ENCODE measurements at places on chromosomes 12 and 14.

DNA sequence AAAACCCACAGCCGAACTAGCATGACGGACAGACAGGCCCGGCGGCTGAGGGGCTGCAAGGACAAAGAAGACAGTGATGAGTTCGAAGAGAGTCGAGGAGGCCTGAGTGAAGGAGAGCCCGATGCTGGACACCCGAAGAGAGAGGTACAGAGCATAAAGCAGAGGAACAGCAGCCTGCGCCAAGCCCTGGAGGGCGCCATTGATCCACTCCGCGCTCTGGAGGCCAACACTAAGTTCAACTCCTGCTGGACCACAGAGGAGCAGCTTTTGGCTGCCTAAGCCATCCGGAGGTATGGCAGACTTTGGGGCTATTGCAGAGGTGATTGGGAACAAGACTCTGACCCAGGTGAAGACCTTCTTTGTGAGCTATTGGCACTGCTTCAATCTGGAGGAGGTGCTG is 7.8 kb upstream of the PLXNC1 start:
- no peaks in the 10 kb centered on the region for H3K4me1 ChIP-seq
- H3K36me3 ChIP-seq, result no peaks in the 10 kb centered on the region
- H3K27ac ChIP-seq, result no peak overlapping the region
- H3K27me3 ChIP-seq, result peaks cover 2% of the 10 kb centered on the region
- H3K4me3 ChIP-seq, result no peak overlapping the region

DNA sequence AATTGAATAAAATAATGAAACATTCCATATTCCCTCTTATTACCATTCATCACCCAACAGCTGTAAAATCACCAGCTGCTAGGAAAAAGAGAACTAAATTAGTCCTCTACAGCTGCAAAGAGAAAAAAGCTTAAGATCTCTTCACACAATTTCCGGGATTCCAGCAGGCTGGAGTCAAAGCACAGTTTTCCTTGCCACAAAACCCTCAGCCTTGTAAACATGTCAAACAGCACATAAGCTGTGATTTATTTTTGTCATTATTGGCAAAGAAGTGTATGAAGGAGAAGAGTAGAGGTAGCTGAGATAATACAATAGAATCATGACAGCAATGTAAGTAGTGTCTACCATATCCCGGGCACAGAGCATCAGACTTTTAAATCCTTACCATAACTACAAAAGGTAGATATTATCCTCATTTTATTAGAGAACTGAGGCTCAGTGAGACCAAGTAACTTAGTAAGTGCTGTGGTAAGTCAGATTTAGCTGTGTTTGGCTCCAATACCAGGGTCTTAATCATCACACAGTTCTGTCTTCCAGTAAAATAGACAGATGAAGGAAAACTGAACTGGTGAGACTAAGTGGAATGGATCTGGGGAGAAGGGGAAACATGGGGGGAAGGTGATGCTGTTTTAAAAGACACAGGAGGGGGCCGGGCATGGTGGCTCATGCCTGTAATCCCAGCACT is 57.3 kb downstream of the NTN4 start:
- no peak for DNase-seq
- H3K4me3 ChIP-seq, result no peak overlapping the region
- H3K4me1 ChIP-seq, result no peaks in the 10 kb centered on the region
- peaks cover 2% of the 10 kb centered on the region for H3K27me3 ChIP-seq
- H3K27ac ChIP-seq, result no peak overlapping the region
- H3K36me3 ChIP-seq, result no peaks in the 10 kb centered on the region

- no peak for DNase-seq
- no peak overlapping the region for H3K4me3 ChIP-seq
- H3K4me1 ChIP-seq, result no peaks in the 10 kb centered on the region
- no peak overlapping the region for H3K27ac ChIP-seq
- peaks cover 8% of the 10 kb centered on the region for H3K27me3 ChIP-seq
Measured at GRCh38 chr14:47678157-47678556, 2.8 kb upstream of the MDGA2 start.

DNA sequence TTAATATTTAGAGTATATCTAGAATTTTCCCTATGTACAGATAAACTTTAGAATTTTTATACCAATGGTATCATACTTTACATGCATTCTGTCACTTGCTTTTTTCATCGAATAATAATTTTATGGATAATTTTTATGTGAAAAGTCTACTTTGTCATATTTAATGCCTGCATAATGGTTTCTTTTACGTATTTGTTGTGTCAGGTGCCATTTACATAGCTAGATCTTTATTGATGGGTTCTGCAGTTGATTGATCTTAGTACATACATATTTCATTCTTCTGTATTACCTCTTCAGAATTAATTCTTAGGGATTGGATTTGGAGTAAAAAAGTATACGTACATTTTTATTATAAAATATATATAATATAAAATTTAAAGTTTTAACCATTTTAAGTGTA is 77.7 kb upstream of the NEDD1 start:
- no peak overlapping the region for H3K27ac ChIP-seq
- peaks cover 2% of the 10 kb centered on the region for H3K27me3 ChIP-seq
- H3K4me1 ChIP-seq, result no peaks in the 10 kb centered on the region
- no peaks in the 10 kb centered on the region for H3K36me3 ChIP-seq

DNA sequence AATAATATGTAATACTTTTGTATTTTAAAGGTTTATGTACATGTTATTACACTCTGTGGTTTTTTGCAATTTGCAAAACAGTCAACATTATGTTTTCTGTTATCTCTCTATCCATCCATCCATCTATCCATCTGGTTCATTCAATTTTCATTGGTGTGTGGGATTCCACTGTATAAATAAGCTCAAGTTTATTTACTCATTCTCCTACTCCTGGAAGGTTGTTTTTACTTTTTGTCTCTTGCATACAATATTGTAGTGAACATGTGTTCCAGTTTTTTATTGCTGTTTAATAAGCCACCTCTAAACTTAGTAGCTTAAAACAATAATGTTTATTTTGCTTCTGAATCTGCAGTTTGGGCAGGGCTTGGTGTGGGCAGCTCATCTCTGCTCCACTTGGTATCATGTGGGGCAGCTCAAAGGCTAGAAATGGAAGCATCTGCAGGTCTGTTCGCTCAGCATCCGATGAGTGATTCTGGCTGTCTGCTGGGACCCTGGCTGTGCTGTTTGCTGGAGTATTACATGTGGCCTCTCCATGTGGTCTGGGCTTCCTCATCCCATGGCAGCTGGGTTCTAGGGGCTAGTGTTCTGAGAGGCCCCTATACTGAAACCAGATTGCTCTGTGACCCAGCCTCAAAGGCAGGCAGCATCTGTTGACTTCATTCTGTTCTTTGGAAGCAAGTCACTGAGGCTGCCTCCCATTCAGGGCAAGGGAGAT is 98.8 kb downstream of the SLC25A47 start:
- H3K36me3 ChIP-seq, result peaks cover 3% of the 10 kb centered on the region
- H3K4me1 ChIP-seq, result peaks cover 15% of the 10 kb centered on the region
- no peak overlapping the region for H3K4me3 ChIP-seq
- DNase-seq, result no peak

Data from immature natural killer cell (primary cell).